ENCODE measurements at places on chromosomes 3 and 15.

- DNase-seq = no peak
These were observed 54.8 kb upstream of the CHST2 start for GRCh38 chr3:143064777-143065176.

- no peak for DNase-seq
These were observed 207.0 kb upstream of the NR2E3 start for GRCh38 chr15:71603379-71603778.

DNA sequence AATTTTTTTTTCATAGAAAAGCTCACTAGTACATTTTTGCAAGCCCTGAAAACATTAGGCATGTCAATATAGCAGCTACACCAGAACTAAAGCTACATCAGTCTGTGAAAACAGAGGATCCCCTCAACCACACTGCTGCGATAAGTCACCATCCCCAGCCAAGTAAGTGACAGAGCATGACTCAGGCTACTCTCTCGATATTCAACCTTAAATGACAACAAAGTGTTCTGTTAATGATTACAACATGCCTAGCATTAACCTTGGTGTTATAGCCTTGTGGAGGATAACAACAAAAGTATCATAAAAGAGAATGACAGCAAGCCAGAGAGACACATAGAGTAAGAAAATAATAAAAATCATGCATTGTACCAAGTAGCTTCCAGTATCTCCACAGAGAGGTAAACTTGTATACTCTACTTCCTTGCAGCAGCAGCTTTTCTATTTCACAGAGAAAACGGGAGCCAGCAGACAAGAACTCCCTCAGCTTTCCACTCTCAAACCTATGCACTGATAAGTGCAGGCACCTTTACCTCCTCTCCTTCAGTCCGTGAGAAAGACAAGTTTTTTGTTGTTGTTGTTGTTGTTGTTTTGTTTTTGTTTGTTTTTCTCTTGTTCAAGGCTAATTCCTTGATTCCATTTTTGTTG lies 76.6 kb downstream of the GBE1 start:
- DNase-seq = no peak

- DNase-seq = no peak
These were observed 15.5 kb downstream of the SLC25A26 start for GRCh38 chr3:66236281-66236680.

GRCh38 chr3:58388550-58389091 lies 45.0 kb downstream of the PDHB start:
- no peak for DNase-seq

DNA sequence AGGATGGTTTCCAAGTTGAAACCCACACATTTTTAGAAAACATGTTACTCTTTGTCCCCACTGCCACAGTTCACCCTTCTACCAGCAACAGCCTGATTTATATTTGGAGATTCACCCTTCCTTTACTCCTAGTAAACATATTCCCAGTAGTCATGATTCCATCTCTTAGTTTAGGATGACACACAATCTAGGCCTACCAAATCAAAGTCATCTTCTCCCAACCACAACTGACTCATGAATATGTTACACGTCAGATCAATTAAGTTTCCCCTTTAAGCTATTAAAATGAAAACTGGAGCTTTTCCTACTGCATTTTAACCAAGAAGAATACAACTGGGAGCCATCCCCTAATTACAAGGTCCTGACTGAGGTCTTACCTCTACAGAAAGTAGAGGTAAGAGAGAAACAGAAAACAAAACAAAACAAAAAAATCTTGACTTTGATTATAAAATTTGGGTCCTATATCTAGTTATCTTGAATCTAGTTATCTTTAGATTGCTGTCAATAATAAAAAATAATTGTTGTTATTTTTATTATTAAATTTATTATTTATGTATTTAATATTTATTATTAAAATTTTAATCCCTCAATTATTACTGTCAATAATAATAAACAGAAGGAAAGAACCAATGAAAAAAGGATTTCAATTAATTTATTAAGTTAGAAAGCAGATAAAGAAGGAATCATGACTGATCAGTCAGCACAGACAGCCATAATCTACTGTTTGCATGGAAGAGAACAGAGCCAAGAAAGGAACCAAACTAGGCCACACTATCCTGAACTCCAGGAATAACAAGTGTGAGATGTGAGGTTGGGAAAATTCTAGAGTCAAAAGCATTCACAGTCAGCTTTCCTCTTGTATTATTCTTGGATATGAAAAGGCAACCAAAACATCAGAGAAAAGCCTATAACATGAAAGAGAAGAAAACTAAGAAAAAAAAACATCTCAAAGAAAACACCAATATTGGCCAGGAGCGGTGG lies 12.5 kb downstream of the DPH6 start:
- DNase-seq = no peak

DNA sequence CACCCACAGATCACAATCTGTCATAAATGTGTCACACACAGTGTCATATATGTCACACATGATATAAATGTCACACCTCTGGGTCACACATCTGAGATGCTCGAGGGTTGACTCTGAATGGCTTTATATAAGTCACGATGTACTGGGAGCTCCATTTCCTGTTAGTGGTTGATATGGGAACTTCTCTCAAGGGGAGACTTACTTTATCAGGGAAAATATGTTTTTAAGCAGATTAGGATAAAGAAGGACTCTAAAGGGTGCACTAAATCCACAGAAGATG lies 83.9 kb upstream of the MEF2A start:
- DNase-seq = no peak

All from stimulated activated CD8-positive, alpha-beta memory T cell treated with anti-CD3 and anti-CD28 coated beads, Interleukin-12 subunit alpha, Interleukin-12 subunit beta, amount 100 ng/mL, for 1 hour (primary cell).